ENCODE measurements at places on chromosomes 12 and 14.

DNA sequence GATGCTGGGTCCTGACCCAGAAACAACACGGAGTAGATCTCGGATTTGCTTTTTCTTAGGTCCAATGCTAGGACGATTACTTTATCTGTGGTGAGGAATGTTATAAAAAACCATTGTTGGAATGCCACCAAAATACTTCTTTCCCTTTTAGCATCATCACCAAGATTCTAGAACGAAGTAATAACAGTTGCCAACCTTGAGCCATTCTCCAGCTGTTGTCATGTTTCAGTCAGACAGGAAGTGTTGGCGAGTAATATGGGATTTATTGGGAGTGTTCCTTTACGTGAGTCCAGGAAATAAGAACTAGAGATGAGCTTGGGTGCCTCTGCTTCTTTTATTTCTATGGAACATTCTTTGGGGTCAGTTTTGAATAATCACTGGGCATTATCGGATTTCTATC, 892.9 kb downstream of the DIO2 start:
- no peak for DNase-seq

- no peak for DNase-seq
Measured at GRCh38 chr12:87779016-87779415, 250.2 kb downstream of the C12orf50 start.

- no peak for DNase-seq
Measured at GRCh38 chr14:84686550-84686949, 843.4 kb upstream of the FLRT2 start.

- no peak for DNase-seq
Measured at GRCh38 chr12:65965358-65965757, 141.1 kb downstream of the HMGA2 start.

All from transverse colon (tissue), 4 donors.